ENCODE measurements at places on chromosomes 2 and 18. TPM values are rescaled to one million over a fixed set of nuclear protein-coding genes. Genes with fewer than 3 reads are reported as not detected.
A peak's percentile ranks its signal among the peaks of the same experiment; 100 is the strongest.

Gene CCDC150
- polyA plus RNA-seq = 0.94 TPM

- DNase-seq = no peak
Observed at GRCh38 chr2:111634050-111634794, 249.8 kb downstream of the ANAPC1 start.

Gene CYRIA
- 4.9 TPM for polyA plus RNA-seq

GRCh38 chr18:79518683-79519128 lies 123.0 kb downstream of the NFATC1 start:
- no peak for DNase-seq

Gene NOL4
- 0.06 TPM for polyA plus RNA-seq

Gene ZC3H6
- polyA plus RNA-seq = 2.5 TPM

GRCh38 chr2:63651861-63652651 lies 63.3 kb downstream of the MDH1 start:
- no peak for DNase-seq

- no peak for DNase-seq
Observed at GRCh38 chr2:26970928-26971627, 641 bp downstream of the MAPRE3 start.

DNA sequence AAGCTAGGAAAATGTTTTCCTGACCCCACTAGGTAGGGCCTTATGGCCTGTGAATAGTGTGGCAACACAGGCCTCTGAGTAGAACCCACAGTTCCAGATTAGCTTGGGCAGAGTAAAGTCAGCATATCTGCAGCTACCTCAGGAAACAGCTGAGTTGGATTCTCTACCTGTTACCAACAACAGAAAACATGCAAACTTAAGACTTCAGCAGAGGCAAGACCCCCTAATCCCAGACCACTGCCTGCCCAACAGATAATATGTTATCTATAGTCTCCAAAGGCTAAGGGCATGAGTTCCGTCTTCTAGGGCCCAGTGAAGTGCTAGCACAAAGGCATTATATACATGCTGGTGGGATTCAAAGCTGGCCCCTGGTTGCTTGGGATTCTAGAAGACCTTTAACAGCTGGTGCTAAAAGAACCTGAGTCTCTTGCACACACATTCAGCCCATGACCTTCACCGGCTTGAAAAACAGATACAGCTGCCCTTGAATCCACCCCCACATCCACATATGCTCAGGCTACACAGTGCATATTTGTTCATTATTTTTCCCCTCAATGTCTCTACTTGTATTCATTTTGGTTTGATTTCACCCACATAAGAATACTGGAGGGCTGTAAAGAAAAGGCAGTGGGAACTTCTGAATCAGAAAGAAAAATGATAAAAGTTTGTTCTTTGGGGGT lies 13.5 kb upstream of the UBXN4 start:
- DNase-seq = no peak

DNA sequence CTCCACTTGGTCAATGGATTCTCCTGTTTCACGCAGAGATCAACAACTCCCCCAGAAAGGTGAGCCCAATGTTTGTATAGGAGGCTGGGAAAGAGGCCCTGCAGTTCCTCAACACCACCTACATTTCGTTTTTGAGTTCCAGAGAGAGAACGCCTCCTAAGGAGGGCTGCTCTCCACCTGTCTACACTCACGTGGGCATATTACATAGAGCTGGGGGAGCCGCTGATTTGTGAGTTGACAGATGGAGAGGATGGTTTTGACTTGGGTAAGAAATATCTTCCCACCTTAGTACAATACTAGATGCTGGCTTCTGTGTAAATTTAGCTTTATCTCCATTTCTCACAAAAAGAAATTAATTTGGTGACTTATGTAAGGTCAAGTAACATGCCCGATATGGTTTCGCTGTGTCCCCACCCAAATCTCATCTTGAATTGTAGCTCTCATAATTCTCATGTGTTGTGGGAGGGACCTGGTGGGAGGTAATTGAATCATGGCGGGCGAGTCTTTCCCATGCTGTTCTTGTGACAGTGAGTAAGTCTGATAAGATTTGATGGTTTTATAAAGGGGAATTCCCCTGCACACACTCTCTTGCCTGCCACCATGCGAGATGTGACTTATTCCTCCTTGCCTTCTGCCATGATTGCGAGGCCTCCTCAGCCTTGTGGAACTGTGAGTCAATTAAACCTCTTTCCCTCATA lies 274.5 kb upstream of the PXDN start:
- DNase-seq = no peak

Gene EIF2AK2
- polyA plus RNA-seq = 2.1 TPM

- DNase-seq = peak; percentile 83
Observed at GRCh38 chr2:240325016-240326007, 110.2 kb upstream of the GPC1 start.

DNA sequence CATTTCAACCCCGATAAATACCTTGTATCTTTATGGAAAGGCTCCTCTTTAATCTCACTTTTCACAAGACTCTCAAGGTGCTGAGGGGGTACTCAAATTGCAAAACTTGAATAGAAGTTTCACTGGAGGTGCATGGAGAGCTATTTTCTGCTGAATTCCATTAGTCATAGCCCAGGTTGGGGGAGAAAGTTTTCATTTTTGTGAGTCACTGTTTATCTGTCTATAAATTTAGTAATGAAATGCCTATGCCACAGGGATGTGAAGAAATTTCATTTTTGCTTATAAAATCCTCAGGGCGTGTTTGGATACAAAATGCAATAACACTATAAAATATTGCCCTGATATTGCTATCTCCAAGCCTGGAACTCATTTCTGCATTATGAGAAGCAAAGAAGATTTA lies 346.3 kb downstream of the LRATD1 start:
- DNase-seq = no peak

DNA sequence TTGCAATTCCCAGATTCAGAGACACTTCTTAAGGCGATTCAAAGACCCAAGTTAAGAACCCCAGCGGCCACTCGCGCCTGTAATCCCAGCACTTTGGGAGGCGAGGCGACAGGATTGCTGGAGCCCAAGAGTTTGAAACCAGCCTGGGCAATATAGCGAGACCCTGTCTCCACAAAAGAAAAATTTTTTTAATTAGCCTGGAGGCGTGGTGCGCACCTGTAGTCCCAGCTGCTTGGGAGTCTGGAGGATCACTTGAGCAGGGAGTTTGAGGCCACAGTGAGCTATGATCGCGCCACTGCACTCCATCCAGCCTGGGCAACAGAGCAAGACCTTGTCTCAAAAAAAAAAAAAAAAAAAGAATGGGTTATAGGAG lies 585 bp upstream of the ANAPC1 start:
- no peak for DNase-seq

Gene ERMN
- polyA plus RNA-seq = 0.05 TPM

GRCh38 chr2:24512404-24512803 lies 21.4 kb downstream of the NCOA1 start:
- no peak for DNase-seq

DNA sequence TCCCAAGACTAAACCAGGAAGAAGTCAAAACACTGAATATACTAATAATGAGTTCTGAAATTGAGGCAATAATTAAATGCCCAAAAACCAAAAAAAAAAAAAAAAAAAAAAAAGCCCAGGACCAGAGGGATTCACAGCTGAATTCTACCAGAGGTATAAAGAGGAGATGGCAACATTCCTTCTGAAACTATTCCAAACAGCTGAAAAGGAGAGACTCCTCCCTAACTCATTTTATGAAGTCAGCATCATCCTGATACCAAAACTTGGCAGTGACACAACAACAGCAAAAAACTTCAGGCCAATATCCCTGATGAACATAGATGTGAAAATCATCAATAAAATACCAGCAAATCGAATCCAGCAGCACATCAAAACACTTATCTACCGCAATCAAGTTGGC lies 108.5 kb upstream of the COL3A1 start:
- no peak for DNase-seq

DNA sequence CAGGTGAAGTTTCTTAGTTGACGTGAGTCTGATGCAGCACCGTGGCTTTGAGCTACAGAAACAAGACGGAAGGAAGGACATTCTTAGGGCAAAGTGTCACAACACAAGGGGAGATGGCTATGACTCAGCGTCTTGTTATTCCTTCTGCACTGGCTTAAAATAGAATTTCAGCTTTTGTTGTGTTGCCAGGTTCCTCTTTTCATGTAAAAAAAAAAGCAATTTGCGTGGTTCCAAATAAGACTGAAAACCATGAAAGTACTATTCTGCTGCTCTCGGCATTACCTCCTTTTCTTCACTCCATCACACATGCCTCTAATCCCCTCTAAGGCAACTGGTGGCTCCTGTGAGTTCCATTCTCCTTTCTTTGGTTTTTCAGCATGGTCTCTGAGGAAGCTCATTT lies 150.1 kb downstream of the ANTXR1 start:
- DNase-seq = no peak

Gene SMYD1
- polyA plus RNA-seq = 57.2 TPM

GRCh38 chr2:44524347-44524926 lies 162.7 kb downstream of the CAMKMT start:
- no peak for DNase-seq

Gene C2orf66
- 0.03 TPM for polyA plus RNA-seq

- DNase-seq = no peak
Observed at GRCh38 chr2:142285480-142285879, 154.7 kb upstream of the LRP1B start.

- no peak for DNase-seq
Observed at GRCh38 chr18:48216639-48217257, 192.4 kb downstream of the ZBTB7C start.

Gene MATN3
- polyA plus RNA-seq = 0.25 TPM

GRCh38 chr18:32668956-32669355 lies 103.9 kb downstream of the KLHL14 start:
- DNase-seq = no peak

DNA sequence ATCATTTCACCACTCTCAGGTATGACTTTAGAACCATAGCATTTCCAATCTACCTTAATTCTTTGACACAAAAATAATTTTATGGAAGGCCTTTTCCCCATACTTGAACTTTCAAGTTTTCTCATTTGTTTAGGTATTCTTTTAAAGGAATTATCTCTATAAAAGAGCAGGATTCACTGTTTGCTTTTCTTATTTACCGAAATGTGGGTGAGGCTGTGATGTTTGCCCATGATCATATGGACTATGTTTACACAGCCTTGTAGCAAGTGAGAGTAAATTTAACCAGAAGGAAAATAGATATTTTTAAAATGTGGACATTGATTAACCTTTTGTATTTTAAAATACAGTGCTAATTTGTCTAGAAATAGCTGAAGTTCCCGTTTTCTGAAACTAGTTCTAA lies 26.3 kb downstream of the CAB39 start:
- DNase-seq = no peak

GRCh38 chr2:6168485-6168884 lies 476.3 kb downstream of the SOX11 start:
- no peak for DNase-seq

DNA sequence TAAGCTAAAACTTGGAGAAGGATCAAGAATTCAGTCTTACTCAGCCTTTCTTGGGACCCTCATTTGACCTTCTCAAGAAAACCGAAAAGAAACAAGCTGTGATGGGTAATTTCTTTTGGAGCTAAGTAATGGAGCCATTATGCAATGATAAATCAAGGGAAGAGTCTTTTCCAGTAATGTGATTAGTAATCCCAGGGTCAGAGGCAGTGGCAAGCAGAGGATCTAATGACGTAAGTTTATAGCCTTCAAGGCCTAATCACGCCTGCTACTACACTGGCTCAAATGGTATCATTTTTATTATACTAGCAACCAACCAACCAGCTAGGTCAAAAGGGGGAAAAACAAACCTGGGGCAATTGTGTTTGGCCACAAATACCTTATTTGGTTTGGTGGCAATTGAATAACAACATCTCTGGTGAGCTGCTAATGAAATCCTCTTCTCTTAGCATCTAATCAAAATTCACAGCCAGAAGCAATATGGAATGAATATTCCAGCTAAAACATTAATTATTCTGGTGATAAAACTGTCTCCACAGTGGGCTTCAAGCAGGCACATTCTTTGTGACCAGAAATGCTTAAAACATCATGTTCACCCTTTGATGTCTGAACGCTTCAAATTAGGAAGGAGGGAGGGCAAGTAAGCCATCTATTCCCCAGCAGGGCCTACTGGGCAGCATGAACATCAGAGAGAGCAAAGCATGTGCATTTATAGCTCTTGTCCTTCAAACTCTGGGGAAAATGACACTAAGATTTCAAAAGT lies 114.9 kb upstream of the SULT1C3 start:
- no peak for DNase-seq

DNA sequence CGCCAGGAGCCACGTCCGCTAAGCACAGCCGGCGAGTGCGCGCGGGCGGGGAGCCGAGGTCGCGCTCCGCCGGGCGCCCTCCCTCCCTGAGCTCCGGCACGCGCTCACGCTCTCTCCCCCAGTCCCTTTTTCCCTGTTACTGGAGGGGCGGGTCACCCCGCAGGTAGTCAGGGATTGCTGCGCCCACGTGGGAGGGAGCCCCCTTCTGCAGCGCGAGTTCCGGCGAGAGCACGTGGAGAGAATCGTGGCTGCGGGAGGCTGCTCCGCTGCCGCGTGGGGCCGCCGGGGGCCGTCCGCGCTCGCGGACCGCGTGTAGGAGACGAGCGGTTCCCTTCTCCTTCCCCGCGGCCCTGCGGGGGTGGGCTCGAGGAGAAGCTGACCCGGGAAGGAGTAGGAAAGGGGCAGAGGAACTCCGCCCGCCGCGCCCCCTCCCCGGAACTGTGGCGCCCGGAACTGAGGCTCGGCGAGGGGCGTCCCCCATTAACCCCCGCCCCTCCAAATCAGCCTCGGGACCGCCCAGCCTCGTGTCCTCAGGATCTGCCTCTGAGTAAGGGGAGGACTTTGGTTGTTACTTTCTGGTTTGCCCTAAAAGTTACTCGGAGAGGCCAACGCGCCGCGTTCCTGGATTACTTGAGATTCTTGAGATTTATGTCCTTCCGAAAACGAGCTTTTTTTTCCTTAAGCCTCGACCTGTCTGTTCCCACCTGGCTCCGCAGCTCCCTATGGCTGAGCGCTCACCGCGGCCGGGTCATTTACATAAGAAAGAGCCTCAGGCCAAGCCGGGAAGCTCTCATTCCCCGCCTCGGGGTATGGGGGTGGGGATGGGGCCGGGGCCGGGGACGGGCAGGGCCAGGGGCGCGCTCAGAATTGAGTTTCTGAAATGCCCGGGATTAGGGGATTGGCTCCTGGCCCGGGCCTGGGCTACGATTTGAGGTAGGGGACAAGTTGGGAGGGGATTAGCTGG lies 1.1 kb downstream of the HK2 start:
- DNase-seq = peak; percentile 67

- no peak for DNase-seq
Observed at GRCh38 chr2:75710220-75710576, 517 bp downstream of the GCFC2 start.

- no peak for DNase-seq
Observed at GRCh38 chr2:211931314-211931713, 607.3 kb downstream of the ERBB4 start.

- DNase-seq = no peak
Observed at GRCh38 chr18:55579501-55580270, 8.3 kb downstream of the TCF4 start.

GRCh38 chr2:25333981-25334380 lies 7.7 kb downstream of the DNMT3A start:
- no peak for DNase-seq

GRCh38 chr2:61179701-61180639 lies 18.0 kb downstream of the C2orf74 start:
- DNase-seq = peak; percentile 72

Measured in psoas muscle (tissue), 8 donors.